Left hindlimb (tissue), 1 donor: ENCODE measurements at places on chromosomes 3 and 15.

DNA sequence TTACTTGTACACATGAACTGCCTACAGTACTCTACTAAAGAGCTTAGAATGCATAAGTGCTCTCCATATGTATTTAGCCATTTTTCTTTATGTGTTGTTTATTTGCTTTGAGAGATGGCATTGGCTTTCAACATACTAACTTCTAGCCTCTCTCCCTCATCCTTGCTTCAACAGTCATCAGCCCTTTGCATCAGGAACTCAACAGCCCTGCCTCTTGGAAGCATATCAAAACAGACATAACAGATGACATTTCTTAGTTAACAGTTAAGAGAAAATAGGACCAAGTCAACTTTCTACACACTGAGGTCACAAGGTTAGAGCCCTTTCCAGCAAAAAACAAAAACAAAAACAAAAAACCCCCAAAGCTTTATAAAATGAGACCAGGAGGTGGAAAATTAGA lies 145.6 kb downstream of the TCF12 start:
- DNase-seq, result no peak

- DNase-seq, result peak; percentile 83
Measured at GRCh38 chr15:83207660-83208366, at the start of gene HDGFL3. HDGFL3 (minus strand) TSS chr15:83207823; CDS start chr15:83207414, 409 bp downstream.

DNA sequence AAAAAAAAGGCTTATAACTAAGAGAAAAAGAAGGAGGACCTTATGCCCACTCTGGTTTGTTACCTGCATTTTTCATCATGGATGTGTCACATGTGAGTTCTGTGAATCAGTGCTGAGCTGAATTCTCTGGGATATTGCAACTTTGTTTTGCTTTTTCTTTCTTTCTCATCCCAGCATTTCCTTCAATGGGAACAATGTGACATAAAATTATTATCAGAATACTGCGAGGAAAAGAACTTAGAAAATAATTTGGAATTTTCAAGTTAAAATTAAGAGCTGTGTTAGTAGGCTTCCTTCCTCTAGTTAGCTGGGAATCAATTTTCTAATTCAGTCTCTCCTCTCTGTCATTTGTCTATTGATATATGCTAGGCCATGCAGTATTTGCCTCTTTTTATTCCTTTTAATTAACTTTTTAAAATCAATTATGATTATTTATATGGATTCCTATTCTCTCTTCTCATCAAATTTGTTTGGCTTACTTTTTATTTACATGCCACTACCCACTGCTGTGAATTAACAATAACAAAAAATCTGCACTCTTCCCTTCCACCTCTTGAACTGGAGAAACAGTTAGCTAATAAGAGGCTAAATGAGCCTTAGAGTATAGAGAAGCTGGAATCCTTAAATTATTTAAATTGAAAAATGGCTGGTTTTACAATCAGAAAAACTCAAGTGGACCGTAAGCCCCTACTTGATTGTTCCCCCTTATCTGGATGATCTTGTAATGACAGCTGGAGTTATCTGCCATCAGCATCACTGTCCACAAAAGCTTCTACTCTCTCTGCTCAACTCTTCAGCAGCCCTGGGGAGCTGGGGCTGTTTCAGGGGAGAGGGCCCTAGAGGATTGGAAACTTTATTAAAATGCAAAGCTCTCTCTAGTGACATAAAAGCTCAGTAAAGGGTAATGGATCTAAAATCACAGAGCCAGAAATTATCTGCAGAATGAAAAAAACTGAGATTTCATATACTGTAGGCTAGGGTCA lies 95.3 kb upstream of the SOX2 start:
- DNase-seq, result no peak

DNA sequence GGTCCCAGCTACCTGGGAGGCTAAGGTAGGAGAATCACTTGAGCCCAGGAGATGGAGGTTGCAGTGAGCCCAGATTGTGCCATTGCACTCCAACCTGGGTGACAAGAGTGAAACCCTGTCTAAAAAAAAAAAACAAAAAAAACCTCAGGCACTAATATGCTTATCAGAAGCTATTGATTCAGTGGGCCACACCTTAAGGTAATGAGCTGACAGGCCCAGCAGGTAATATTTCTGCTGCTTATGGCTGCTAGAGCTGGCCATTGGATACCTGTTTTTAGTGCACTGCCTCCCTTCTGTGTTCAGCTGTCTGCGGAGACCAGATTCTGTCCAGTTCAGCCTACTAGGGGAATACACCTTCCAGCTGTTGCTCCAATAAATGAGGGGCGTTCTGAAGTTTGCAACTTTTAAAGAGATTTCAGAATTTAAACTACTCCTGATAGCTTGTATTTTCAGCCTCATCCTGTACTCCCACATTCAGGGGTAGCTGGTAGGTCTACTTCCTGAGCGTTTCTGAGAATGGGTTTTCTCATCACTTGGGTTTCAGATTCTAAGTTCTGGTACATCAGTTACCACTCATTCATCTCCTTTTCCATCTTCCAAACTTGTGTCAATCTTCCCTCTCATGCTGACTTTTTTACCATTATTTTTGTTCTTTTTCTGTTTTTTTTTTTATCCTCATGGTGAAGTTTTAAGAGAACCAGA lies 69.0 kb downstream of the ATP11B start:
- DNase-seq, result no peak

GRCh38 chr3:18372786-18373405 lies 52.2 kb downstream of the SATB1 start:
- no peak for DNase-seq

DNA sequence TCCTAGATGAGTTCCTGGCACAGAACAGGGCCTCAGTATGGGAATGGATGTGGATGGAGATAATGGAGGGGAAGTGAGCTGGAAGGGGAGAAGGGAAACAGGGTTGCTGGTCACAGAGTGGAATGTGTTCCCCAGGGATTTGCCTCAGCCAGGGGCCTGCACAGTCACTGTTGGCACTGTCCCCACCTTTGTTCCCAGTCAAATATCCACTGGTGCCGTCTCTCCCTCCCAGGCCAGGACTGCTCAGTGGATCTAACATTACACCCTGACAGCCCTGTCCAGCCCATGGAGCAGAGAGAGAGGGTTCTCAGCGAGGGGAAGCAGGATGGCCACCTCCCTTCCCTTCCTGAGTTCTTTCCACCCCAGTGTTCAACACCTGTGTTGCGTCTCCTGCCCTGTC lies 1.5 kb upstream of the PPP1R2 start:
- DNase-seq, result peak; percentile 30

DNA sequence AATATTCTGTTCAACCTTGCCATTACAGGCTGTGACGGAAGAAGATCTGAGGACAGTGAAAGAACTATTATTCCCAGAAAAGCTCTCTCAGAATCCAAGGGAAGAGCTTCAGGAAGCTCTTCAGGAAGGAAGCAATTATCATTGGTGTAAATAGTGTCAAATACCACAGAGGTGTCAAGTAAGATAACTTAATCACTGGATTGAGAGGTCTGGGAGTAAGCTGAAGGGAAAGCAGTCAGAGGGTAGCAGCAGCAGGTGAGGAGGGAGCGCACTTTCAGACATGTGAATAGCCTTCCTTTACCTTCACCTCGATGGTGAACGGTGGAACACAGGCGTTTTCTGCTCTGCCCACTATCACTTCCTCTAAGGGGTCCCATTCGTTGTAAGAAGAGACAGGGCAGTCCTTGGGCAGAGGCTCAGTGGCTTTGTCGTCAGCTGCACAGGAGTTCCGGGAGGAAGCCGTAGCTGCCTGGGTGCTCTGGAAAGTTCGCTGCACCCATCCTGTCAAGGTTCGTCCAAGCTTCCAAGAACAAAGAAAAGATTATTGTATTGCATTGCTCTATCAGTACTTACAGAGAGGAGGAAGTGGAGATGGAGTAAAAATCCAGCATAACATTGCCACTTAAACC lies 1.9 kb downstream of the GATM start:
- no peak for DNase-seq

DNA sequence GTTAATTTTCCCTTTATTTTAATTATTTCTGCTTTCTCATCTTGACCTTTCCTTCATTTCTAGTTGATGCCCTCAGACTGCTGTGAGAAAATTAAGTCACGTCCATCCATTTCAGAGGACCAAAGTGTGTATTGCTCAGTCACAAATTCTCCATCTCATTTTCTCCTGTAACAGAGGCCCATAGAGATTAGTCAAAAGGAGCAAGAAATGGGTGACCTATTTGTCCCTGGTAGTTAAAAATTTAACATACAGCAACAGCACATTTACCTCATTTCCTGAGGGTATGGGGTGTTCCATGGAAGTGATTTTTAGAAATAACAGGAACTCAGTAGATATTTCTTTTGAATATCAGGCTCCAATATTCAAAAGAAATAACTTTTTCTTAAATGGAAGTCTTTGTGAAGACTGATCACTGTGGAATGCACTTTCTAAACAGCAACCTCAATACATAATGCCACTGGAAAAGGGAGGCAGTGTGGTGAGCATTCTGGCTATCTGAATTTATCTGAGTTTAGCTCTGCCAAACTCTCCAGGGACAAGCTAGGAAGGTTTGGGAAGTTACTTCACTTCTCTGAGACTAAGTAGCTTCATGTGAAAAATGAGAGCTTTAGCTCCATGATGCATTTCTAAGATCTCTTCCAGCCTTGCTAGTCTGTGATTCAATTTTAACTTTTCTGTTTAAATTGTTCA lies 808.2 kb downstream of the SQOR start:
- no peak for DNase-seq

DNA sequence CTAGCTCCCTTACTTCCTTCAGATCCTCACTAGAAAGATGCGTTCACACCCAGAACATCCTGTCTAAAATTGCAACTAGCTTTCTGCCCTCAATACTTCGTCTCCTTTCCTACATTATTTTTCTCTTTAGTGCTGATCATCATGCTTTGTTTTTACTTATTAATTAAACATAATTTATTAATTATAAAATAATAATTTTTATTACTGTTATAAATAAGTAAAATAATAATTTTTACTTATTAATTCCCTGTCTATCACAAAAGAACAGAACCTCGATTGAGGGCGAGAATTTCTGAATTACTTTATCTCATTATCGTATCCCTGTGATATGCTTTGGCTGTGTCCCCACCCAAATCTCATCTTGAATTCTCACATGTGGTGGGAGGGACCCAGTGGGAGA lies 41.3 kb downstream of the GOLIM4 start:
- no peak for DNase-seq

- no peak for DNase-seq
Measured at GRCh38 chr3:125221831-125222230, 9.3 kb upstream of the SLC12A8 start.

DNA sequence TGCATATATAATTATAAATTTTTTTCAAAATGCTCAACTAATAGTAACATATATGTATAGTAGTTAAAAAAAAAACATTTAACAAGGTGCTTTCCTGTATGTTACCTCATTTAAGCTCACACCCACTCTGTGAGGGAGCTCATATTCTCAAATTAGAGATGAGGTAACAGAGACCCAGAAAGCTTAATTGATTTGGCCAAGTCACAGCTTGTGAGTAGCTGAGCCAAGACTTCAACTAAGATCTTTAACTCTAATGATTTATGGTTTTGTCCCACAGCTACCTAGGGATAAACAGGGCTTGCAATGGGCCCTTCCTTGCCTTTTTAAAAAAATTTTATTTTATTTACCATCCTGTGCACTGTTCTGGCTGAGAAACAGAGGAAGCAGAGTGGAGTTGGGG lies 230.0 kb upstream of the GOLIM4 start:
- no peak for DNase-seq

DNA sequence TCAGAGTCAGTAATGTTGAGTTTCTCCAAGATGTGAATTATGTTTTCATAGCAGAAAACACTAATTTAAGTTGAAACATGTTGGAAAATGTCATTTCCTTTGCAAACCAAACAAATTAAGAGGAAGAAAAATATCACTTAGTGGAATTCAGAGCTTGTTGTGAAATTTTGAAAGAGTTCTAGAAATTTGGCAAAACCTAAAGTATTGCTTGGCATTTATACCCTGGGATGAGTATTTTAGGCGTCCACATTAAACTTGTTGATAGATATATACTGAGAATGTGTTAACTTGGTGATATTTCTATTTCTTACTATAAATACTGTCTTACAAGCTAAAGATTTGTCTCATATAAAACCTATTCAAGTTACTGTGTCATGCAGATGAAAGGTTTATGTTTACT lies 335.2 kb downstream of the NSUN3 start:
- DNase-seq, result no peak

DNA sequence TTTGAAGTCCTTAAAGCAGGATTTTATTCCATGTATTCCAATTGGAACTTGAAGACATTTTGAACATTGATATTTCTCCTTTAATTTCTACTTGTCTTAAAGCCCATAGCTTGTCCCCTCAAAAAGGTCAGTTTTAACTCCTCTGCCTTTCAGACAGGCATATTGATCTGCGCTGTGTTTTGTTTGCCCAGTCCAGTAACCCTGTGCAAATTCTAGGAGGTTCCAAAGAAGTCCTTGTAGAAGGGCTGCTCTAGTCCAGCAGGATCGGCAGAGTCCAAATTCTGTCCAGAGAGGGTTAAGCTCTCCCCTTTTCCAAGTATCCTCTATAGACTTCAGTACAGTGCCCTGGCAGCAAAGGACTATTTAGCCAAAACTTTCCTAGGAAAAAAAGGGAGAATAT lies 105.6 kb upstream of the MANF start:
- no peak for DNase-seq

GRCh38 chr3:47890126-47890827 lies 87.3 kb downstream of the DHX30 start:
- DNase-seq, result no peak

DNA sequence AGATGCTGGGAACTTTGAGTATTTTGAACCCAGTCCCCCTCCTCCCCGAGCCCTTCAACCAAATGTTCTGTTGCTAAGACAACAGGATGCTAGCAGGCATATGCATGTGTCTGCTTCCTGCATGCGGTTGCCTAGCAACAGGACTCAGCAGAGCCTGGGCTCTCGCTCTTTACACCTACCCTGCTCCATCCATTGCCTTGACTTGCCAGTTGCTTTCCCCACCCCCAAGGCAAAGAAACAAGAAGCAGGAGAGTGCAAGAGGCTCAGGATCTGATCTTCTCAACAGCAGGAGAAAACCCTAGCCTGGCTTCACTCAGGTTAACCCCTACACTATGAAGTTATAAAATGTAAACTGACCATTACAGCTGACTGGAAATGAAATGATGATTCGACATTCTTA lies 393.0 kb downstream of the IGSF11 start:
- DNase-seq, result peak; percentile 26

- DNase-seq, result no peak
Measured at GRCh38 chr15:71187078-71187477, 71.8 kb downstream of the THSD4 start.

DNA sequence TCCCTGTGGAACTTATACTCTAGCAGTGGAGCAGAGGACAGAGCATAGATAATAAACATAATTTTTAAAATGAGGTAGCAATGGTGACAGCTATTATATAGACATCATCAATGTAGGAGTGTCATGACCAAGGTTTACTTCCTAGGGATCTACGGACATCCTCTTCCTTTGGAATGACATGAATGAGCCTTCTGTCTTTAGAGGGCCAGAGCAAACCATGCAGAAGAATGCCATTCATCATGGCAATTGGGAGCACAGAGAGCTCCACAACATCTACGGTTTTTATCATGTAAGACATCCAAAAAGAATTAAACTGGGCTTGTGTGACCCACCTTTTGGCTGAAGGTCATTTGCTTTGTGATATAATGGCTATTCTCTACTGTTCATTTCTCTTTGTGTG lies 30.1 kb upstream of the CAPN3 start:
- DNase-seq, result no peak
